ENCODE measurements at places on chromosomes 5 and 9.

DNA sequence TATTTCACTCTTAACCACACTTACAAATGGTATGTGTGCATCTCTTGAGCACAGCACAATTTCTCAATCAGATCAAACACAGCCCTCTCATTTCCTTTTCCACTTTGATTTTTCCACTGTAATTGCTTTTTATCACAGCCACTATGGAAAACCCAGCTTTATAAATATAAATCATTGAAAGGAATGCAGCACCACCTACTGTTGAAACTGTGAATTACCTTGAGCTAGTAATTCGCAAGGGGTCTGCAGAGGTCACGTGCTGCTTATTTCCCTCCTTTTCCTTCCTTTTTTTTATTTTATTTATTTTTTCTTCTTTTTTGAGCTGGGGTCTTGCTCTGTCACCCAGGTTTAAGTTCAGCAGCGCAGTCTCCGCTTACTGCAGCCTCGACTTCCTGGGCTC lies 76.9 kb downstream of the CDH6 start:
- DNase-seq, result peak; percentile 10

DNA sequence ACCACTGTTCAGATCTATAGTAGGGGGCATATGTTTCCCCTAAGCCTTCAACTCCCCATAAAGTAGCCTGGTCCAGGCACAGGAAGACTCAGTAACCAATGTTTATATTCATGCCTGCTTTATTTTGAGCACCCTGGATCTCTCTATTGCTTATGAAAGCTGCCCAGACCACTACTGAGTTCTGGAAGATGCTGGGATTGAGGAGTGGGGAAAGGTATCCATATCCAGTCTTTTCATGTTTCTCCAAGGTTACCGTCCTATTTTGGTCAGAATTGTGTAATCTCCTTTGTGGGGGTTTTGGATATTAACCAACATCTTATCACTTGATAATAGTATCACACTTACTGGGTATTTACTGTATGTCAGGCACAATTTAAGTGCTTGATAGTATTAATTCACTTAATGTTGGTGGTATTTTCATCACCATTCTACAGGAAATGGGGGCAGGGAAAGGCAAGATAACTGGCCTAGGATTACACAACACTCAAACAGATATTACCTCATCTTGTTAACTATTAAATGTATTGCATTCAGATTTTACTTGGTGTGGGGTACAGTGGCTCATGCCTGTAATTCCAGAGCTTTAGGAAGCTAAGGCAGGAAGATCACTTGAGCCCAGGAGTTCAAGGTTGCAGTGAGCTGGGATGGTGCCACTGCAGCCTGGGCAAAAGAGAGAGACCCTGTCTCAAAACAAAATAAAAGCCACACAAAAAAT lies 36.3 kb downstream of the RUSC2 start:
- no peak for DNase-seq

- no peak for DNase-seq
Measured at GRCh38 chr5:9861666-9862256, 231.6 kb upstream of the TAS2R1 start.

DNA sequence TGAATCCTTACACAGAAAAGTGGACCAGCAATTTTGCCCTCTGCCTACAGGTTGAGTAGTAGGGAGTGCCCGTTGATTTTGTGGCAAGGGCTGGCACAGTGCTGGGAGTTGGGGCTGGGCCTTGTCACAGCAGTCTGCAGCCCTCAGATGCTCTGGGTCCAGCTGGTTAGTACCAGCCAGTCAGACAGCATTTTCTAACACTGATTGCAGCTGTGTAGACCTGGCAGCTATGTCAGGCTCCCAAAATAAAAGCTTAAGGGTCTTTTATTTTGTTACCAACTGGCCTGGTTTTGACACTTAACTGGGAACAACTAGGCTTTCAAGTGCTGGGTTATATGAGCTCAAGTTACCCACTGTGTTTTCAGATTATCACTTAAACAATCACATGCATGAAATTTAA lies 57.7 kb downstream of the MAT2B start:
- DNase-seq, result no peak

DNA sequence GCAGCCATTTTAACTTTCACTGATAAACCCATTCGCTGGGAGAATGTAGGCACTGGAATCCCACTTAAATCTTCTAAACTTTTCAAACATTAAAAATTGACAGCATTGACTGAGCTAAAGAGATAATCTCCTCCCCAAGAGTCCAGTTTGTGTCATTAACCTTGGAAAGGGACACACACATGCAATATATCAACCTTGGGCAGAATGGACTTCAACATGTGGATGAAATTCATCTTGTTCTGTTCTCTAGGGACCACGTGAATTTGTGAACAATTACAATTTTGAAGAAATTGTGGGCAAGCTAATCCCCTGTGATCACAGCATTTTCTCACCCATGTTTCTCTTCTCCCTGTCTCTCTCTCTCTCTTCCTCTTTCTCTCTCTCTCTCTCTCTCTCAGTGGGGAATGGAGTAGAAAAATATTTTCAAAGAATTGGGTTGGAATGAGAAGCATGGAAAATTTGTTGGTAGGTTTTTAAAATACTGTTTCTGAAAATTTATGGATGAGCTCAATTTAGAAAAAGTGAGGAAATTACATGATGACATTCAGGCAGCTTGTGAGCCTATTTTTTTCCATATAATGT lies 553.7 kb downstream of the EBF1 start:
- no peak for DNase-seq

DNA sequence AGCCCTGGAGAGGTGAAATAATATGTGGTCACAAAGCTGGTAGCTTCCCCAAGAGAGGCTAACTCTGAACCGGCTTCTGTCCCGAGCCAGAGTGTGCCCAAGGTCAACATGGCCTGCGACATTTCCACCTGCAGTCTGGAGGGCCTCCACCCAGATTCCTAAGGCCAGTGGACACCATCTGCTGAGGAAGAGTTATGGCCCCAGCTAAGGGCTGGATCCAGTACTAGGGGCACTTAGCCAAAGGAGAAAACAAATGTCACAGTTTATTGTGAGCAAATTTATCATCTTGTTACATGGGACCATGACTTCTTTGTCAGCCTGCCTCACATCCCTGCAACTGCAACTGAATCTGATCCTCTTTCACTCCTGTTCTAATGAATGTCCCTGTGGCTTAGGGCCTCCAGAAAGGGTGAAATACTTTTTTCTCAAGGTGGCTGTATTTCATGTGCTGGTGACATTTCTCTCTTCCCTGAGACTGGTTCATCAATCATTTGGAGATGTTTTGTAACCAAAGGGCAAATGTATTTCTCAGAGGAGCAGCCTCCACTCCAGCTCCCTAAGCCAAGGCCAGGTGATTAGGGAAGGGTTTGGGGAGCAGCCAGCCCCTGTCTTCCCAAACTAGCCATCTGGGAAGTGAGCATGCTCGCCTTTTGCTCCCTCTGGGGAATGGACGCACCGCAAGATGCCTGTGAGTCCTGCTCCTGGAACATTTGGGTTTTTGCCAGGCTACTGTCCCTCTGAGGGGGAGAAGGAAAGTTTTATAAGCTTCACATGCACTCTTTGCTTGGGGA lies 148.3 kb downstream of the CMYA5 start:
- no peak for DNase-seq

GRCh38 chr9:126420643-126421564 lies 94.3 kb downstream of the MVB12B start:
- no peak for DNase-seq

DNA sequence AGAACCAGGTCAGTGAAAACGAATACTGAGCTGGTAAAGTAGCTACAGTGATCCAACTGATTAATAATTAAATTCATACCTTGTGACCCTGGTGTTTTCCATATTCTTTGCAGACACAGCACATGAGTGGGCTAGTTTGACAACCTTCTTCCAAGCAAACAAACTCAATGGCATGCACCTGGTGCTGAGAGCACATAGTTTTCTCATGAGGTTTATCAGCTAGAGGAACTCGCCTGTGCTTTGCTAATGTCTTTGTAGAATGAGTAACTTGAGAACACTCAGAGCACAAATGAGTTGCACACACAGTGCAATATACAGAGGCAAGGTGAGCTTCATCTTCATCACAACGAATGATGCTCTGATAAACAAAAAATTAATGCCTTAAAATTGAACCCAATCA lies 12.6 kb downstream of the TRIM23 start:
- DNase-seq, result no peak

- DNase-seq, result no peak
Measured at GRCh38 chr5:75200776-75201175, 35.9 kb downstream of the ANKRD31 start.

DNA sequence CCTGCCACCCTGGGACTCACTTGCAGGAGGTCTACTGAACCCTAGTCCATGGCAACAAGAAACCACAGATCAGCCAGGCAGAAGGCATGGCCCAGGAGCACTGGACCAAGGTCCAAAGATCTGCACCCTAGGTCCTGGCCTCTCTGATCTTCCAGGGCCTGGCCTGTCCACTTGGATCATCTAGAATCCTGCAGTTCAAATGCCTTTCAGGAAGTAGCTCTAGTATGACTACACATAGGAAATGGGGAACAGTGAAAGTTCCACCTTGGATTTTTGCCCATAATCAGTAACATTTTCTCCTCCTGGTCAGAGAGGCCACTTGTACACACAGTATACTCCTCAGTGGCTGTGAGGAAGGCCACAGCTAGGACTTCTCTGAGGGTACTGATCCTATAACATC lies 11.5 kb downstream of the ANXA6 start:
- no peak for DNase-seq

DNA sequence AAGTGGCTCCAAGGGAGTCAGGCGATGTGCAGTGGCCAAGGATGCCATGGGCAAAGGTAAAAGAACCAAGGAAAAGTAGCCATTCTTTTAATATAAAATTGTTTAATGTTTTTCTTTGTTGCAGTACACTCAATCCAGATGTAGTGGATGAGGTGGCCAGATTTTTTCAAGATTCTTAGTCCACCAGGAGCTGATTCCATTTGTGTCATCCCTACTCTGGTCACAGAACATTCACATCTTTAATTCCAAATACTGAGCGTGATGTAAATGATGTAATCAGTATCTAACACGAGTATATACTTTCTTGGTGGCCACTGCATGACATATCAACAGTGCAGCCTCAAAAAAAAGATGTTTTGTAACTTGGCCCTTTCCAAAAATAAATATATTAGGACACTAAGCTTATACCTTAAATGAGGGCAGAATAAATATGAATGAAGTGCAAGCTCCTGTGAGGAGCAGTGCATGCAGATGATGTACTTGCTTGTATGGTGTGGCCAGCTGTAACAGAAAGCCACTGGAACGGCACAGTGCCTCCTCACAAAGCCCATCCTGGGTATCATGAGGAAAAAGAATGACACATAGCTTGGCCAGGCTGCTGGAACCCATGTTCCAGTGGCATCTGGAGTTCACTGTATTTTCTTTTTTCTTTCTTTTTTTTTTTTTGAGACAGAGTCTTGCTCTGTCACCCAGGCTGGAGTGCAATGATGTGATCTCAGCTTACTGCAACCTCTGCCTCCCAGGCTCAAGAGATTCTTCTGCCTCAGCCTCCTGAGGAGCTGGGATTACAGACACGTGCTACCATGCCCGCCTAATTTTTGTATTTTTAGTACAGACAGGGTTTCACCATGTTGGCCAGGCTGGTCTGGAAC lies 6.5 kb upstream of the SPATA24 start:
- DNase-seq, result no peak

DNA sequence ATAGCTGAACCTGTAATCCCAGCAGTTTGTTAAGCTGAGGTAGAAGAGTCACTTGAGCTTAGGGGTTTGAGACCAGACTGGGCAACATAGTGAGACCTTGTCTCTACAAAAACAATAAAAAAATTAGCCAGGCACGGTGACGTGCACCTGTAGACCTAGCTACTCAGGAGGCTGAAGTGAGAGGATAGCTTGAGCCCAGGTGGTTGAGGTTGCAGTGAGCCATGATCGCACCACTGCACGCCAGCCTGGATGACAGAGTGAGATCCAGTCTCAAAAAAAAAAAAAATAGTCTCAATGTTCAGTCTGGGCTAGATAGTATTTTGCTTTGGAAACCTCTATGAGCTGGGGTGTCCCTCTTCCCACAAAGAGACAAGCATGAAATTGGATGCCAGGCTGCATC lies 51.9 kb upstream of the IQGAP2 start:
- DNase-seq, result no peak

GRCh38 chr5:113092683-113093082 lies 116.1 kb downstream of the DCP2 start:
- no peak for DNase-seq

DNA sequence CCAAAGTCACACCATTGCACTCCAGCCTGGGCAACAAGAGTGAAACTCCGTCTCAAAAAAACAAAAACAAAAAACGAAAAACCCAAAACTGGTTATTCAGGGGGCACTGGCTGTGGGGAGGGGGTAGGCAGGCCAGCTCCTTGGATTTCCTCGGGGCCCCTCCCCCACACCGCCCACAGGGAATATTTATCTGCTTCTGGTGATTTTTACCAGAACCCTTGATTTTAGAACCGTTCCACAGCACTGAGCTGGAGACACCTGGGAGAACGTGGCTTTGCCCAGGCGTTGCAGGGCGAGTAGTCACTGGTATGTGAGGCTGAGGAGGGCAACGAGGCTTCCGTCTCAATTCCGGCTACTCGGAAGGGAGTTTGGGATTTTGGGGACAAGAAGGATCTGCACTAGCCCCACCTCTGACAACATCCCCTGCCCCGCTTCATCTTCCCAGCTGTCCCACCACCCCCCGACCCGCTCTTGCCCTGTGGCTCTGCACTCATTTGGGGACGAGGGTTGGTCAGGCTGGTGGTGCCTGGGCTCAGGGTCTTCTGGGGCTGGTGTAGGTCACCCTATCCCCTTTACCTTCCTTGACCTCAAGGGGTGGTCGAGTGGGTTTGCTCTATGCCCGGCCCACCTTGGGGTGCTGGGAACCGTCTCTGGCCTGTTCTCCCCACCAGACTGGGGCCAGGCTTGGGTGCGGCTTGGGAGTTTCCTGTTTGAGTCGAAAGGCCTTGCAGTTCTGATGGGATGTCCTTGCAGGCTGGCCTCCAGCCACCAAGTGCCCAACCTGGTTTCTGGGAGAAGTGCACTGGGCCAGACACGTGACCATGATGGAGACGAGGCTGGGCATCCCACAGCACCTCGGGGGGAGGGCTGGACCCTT lies 3.5 kb downstream of the AHRR start:
- no peak for DNase-seq

DNA sequence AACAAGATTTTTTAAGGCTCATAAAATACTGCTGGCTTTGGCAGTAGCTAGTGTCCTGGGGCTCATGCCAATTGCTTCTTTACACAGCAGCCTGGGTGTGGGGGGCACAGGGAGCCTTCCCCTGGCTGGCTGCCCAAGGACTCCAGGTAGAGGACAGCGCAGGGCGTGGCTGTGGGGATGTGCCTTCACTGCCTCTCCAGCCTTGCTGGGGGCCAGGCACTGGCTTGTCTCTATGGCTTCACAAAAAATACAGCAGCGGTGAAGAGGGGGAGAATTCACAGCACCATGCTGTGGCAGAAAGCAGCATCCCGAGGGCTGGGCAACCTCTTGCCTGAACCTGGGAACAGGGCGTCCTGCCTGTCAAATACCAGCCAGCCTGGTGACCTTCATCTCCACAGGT lies 57.4 kb downstream of the DAP start:
- DNase-seq, result no peak

- DNase-seq, result no peak
Measured at GRCh38 chr5:65913519-65913918, 12.9 kb upstream of the ERBIN start.
